ENCODE measurements at places on chromosomes 1 and 21.

- DNase-seq: no peak
These were observed 76.2 kb upstream of the CD34 start for GRCh38 chr1:207987164-207987563.

DNA sequence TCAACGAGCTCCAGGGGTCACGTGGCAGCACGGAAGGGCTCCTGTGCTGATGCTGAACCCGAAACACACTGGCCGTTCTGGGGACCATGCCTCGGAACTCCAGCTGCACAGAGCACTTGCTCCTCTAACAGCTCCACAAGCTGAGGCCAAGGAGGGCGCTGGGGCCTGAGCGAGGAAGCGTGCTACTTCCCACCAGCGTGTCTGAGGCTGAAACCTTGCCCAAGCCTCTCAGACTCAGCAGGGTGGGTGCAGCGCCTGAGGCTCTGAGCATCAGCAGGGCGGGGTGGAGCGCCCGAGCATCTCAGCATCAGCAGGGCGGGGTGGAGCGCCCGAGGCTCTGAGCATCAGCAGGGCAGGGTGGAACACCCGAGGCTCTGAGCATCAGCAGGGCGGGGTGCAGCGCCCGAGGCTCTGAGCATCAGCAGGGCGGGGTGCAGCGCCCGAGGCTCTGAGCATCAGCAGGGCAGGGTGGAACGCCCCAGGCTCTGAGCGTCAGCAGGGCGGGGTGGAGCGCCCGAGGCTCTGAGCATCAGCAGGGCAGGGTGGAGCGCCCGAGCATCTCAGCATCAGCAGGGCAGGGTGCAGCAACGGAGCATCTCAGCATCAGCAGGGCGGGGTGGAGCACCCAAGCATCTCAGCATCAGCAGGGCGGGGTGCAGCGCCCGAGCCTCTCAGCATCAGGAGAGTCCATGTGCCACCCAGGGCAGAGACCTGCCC lies 9.6 kb downstream of the WRAP73 start:
- DNase-seq: no peak

- peak; percentile 49 for DNase-seq
These were observed 15.9 kb upstream of the OLFML3 start for GRCh38 chr1:113963281-113963906.

GRCh38 chr1:197595304-197595904 lies 179.9 kb downstream of the DENND1B start:
- no peak for DNase-seq

DNA sequence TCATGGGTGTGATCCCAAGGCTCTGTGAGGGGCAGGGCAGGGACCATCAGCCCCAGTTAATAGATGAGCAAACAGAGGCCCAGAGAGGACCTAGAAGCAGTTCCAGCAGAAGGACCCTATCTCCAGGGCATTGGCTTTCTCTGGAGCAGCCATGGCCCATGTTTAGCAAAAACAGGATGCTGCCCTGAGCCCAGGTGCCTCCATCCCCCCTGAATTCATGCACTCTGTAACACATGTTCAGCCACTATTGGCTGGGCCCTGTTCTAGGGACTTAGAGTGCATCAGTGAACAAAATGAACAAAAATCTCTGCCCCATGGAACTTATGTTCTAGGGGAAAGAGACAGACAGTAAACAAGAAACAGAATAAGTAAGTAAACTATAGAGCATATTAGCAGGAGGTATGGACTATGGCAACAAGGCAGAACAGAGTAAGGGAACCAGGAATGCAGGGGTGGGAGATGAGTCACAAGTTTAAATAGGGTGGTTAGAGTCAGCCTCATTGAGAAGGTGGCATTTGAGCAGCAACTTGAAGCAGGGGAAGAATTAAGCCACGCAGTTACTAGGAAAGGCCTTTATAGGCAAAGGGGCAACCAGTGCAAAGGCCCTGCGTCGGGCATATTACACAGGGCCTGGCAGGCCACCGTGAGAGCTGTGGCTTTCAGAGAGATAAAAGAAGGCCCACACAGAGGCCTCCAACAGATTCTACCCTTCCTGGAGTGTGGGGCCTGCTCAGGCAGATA lies 185.9 kb upstream of the EDN2 start:
- DNase-seq: no peak

DNA sequence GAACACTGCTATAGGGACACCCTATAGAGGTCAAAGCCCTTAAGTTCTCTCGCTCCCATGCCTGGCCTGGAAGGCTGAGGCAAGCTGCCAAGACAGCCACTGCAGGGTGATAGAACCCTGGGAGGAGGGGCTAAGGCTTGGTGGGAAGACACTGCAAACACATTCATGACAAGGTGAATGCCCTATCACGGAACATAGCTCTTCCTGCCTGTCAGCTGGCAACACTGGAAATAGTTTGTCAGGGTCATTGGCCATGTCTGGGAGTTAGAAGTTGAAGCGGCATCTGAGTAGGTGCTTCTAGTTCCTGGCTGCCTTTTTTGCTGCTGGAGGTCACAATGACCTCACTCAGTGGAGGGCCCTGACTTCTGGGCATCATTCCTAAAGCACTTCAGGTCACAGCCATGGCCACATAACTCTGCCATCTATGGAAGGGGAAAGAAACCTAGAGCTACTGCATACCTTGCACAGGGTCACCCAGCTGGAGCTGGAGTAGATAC lies 4.2 kb downstream of the FABP3 start:
- DNase-seq: no peak

GRCh38 chr1:196178083-196178635 lies 430.1 kb downstream of the KCNT2 start:
- DNase-seq: no peak

- DNase-seq: no peak
These were observed 23.6 kb downstream of the KCND3 start for GRCh38 chr1:111965781-111966443.

- no peak for DNase-seq
These were observed 254.4 kb downstream of the AKT3 start for GRCh38 chr1:243595527-243596210.

DNA sequence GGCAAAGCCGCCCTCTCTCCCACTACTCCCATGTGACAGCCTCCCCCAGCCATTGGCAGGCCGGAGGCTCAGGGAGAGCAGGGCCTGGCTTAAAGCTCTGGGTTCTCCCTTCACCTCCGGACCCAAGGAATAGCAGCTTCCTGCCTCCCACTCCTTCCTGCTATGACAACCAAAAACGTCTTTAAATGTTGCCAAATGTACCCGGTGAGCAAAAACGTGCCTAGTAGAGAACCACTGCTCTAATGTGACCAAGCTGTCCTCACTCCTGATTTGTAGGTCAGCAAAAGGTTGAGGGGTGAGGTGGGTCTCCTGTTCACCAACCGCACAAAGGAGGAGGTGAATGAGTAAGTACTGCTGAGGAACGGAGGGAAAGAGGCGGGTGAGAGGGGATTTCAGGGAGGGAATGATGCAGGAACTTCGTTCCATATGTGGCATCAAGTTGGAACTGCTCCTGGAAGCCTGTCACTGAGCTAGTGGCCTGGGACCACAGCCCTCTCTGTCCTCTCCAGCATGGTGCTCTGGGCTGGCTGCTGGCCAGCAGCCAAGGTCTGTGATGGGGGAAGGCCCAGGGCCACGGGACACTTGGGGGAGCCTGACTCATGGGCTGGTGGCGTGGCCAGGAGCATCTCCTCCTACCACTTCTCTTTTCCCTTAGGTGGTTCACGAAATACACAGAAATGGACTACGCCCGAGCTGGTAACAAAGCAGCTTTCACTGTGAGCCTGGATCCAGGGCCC lies 5.7 kb downstream of the MRTO4 start:
- no peak for DNase-seq

- DNase-seq: no peak
These were observed 80.6 kb downstream of the CCDC185 start for GRCh38 chr1:223473601-223474344.

DNA sequence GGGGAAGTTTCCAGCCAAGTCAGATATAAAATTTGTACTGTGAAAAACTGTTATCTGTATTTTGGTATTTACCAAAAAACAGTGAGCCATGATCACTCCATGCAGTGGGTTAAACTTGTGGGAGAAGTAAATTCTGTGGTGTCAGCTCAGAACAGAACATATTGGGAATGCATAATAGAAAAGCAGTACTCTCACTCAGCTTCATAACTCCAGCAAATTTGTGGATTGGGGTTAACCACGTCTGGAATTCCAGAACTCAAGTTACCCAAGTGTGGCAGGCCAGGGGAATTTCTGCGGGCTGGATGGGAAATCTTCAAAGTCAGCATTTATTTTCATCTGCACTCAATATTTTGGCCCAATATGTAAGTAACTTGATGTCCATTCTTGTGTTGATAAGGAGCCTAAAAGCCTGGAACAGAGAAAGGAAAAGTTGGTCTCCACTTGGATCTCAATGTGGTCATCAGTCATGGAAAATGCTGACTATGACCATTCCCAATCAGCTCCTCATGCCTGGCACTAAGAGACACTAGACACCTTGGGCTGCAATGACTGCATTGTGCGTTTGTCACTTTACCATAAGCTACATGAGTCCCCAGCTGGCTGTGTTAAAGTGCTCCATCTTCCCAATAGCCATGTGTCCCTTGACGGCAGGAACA lies 39.1 kb upstream of the ENAH start:
- no peak for DNase-seq

DNA sequence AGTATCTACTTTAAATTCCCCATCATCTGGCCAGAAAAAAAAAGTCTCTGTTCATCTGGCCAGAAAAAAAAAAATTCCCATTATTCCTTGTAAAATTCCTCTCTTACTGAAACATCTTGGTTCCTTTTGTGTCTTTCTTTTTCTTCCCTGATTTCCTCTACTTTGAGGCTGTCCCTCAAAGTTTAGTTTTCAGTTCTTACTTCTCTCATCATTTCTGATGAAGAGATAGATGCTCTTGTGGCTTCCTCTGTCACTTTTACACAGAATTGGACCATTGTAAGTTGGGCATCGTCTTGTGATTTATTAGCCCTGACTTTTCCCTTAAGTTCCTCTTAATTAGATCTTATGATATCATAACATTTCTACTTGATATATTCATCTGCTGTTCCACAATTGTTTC lies 6.5 kb downstream of the SOAT1 start:
- no peak for DNase-seq

- no peak for DNase-seq
These were observed 166.6 kb downstream of the DYRK1A start for GRCh38 chr21:37532868-37533780.

- DNase-seq: peak; percentile 35
These were observed 392.8 kb upstream of the CAMK1G start for GRCh38 chr1:209190591-209191261.

GRCh38 chr1:210944252-210944651 lies 189.7 kb downstream of the KCNH1 start:
- DNase-seq: no peak

- peak; percentile 64 for DNase-seq
These were observed 103.9 kb downstream of the ZBTB18 start for GRCh38 chr1:244154872-244155531.

DNA sequence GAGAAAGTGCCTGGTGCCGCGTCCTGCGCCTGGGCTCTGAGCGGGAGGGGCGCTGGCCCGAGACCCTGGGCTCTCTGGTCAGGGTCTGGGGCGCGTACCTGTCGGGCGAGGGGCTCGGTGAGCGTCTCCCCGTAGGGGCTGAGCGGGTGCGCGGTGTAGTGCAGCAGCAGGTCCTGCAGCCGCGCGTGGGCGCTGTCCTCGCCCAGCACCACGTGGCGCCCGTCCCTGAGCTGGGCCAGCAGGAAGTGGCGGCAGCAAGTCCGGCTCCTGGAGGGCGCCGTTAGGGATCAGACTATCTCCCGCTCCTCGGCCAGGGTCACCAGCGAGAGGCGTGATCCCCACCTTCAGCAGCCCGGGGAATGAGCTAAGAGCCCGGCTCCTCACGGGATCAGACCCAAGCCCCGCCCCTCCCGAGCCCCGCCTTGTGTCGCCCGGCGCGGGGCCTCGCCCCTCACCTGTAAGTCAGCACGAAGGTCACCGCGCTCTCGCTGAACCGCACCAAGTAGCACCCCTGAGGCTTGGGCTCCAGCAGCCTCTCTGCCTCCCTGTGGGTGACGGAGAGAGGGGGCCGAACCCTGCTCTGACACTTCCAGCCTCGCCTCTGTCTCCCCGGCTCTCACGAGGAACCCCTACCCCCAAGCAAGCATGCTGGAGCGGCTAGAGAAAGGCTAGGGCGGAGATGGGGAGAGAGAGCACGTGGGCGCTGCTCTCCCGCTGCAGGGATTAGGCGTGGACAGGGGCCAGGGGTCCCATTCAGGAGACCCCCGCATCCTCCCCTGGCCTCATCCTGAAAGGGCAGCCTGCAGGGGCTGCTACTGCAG lies 2.7 kb downstream of the SH2D2A start:
- no peak for DNase-seq

DNA sequence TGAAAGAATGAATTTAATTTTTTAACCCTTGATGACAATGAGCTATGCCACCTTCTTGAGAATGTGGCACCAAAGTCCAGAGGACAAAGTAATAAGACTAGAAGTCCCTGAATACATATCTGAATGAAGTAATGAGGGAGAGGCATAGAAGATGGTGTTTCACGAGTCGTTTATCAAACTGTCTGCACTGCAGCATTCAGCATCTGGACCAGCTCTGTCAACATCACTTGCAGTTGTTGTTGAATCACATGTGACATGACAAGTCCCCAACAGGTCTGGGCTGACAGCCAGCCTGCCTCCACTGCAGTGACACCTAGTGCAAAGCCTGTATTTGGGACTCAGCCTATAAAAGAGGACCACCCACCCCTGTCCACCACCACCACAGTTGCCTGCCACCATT lies 17.3 kb upstream of the GALNT2 start:
- DNase-seq: no peak
